ENCODE measurements at places on chromosomes 2 and 18. TPM values are rescaled to one million over a fixed set of nuclear protein-coding genes. Genes with fewer than 3 reads are reported as not detected.
A peak's percentile ranks its signal among the peaks of the same experiment; 100 is the strongest.

TUBA4B gene
- not detected for polyA plus RNA-seq

DNA sequence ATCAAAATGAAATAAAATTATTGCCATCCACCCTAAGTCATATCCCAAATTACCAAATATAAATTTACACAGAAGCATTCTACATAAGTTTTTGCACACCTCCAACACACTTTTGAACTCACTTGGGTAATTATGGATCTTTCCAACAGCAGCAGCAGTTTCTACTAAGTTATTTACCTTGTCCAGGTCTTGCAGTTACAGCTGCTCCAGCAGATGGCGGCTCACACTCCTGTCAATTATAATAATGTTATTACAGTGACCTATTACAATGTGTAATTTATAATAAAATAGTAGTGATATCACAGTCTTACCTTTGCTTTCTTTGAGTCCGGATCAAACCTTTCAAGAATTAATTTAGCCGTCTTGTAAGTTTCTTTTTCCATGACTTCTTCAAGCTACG, 37.9 kb downstream of the LNPK start:
- no peak for DNase-seq
- no peaks in the 10 kb centered on the region for H3K27me3 ChIP-seq
- no peak overlapping the region for H3K4me3 ChIP-seq
- peaks cover 2% of the 10 kb centered on the region for H3K36me3 ChIP-seq
- H3K27ac ChIP-seq, result no peak overlapping the region

DNA sequence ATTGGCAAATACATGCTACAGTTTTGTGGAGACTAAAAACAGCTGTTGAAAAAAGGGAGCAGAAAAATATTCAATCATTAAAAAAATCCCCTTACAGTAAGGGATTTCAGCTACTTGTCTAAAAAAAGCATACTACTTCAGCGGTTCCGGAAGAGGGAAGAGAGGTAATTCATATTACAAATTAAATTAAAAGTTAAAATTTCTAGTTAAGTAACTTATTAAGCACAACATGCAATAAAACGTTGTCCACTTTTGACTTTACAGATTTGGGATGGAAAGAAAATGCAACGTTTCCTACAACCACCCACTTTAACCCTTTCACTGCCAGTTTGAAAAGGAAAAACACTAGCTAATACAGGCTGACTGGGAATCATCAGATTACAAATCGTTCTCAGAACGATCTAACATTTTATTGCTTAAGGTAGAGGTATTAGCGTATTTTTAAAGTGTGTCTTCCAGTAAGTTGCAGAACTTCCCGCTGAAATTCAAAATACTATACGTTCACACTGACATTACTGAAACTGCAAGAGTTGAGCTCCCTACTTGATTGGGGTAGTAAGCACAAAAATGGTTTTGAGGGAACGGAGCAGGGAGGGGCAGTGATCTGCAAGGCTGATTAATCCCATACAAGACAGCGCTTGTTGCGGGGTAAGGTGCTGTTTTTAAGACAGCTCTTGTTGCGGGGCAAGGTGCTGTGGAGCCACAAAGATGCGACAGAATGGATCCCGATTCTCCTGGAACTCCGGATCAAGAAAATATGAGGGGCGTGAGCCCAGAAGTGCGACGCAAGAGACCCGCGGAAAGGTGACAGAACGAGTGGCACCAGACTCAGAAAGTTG, 743 bp downstream of the HADHA start:
- H3K4me3 ChIP-seq, result peak overlapping the region; percentile 91
- no peaks in the 10 kb centered on the region for H3K36me3 ChIP-seq
- DNase-seq, result peak; percentile 21
- H3K27ac ChIP-seq, result peak overlapping the region; percentile 91
- H3K27me3 ChIP-seq, result no peaks in the 10 kb centered on the region
- peaks cover 6% of the 10 kb centered on the region for H3K4me1 ChIP-seq

GRCh38 chr2:21924640-21925285, 801.0 kb downstream of the TDRD15 start:
- no peaks in the 10 kb centered on the region for H3K4me1 ChIP-seq
- H3K36me3 ChIP-seq, result no peaks in the 10 kb centered on the region
- DNase-seq, result peak; percentile 2
- no peak overlapping the region for H3K4me3 ChIP-seq
- H3K27me3 ChIP-seq, result no peaks in the 10 kb centered on the region

ALK gene
- not detected for polyA plus RNA-seq

ZNF385B gene
- not detected for polyA plus RNA-seq

DNA sequence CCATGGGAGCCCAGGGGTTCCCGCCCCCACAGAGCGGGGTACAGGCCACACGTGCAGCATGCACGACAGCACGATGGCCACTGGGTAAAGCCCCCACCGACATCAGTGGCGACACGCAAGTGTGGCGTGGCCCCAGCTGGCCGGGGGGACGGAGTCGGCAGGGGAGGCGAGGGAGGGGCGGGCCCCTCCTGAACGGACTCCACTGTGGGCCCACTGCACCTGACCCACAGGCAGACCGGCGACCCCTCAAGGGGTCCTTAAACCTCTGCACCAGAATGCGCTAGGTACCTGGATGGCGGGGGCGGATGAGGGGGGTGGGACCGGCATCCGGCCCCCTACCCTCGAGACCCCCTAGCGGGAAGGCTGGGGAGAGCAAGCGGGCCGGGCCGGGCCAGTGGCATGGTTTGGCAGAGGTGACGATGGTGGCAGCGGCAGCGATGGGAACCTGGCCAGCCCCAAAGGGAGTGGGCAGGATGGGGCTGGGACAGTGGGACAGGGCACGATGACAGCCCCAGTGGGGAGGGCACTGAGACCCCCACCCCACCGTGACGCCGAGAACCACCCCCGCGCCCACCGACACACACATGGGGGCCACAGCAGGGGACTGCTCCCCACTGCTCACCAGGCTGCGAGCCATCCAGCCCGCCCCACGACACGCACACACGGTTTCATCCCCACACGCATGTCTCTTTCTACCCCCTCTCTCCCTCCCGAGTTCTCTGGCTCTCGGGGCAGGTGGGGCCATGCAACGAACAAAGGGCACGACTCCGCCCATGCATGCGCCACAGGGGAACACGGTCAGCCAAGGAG, 91.9 kb upstream of the ANKRD30BL start:
- no peak overlapping the region for H3K27ac ChIP-seq
- H3K4me3 ChIP-seq, result no peak overlapping the region
- H3K27me3 ChIP-seq, result peaks cover 9% of the 10 kb centered on the region
- no peaks in the 10 kb centered on the region for H3K4me1 ChIP-seq

- no peaks in the 10 kb centered on the region for H3K4me1 ChIP-seq
- peak; percentile 47 for DNase-seq
- no peak overlapping the region for H3K27ac ChIP-seq
- no peak overlapping the region for H3K4me3 ChIP-seq
- no peaks in the 10 kb centered on the region for H3K36me3 ChIP-seq
- no peaks in the 10 kb centered on the region for H3K27me3 ChIP-seq
These were observed 59.6 kb downstream of the SP110 start for GRCh38 chr2:230160112-230160660.

DNA sequence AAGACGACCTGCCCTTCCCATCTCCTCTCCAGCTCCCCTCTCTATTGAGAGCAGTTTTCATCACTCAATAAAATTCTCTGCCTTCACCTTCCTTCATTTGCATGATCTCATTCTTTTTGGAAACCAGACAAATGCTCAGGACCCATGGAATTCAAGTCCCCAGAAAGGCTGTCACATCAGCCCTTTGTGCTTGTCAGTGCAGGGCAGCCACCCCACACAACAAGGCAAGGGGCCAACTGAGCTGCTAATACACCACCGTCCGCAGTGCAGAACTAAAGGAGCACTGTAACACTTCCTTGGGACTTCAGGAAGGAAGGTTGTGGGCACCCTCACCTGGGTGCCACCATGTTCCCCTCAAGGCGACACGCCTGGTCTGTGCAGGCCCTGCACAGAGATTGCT, 26.2 kb downstream of the MCEE start:
- H3K27me3 ChIP-seq, result no peaks in the 10 kb centered on the region
- no peak overlapping the region for H3K27ac ChIP-seq
- H3K4me3 ChIP-seq, result no peak overlapping the region
- no peaks in the 10 kb centered on the region for H3K36me3 ChIP-seq
- no peak for DNase-seq
- H3K4me1 ChIP-seq, result no peaks in the 10 kb centered on the region

SLC20A1 gene
- 93.6 TPM for polyA plus RNA-seq

- DNase-seq, result no peak
- H3K36me3 ChIP-seq, result no peaks in the 10 kb centered on the region
- no peak overlapping the region for H3K4me3 ChIP-seq
- peaks cover 3% of the 10 kb centered on the region for H3K27me3 ChIP-seq
- H3K4me1 ChIP-seq, result 0 out of 2 replicates have a peak, but pooled peaks cover 2% of the 10 kb centered on the region
These were observed 59.3 kb downstream of the ARHGEF33 start for GRCh38 chr2:38948995-38949394.

C2orf66 gene
- polyA plus RNA-seq, result 0.27 TPM

- H3K4me3 ChIP-seq, result no peak overlapping the region
- H3K27ac ChIP-seq, result no peak overlapping the region
- H3K27me3 ChIP-seq, result no peaks in the 10 kb centered on the region
- DNase-seq, result no peak
These were observed 129.9 kb downstream of the MTX2 start for GRCh38 chr2:176399074-176399598.

DNA sequence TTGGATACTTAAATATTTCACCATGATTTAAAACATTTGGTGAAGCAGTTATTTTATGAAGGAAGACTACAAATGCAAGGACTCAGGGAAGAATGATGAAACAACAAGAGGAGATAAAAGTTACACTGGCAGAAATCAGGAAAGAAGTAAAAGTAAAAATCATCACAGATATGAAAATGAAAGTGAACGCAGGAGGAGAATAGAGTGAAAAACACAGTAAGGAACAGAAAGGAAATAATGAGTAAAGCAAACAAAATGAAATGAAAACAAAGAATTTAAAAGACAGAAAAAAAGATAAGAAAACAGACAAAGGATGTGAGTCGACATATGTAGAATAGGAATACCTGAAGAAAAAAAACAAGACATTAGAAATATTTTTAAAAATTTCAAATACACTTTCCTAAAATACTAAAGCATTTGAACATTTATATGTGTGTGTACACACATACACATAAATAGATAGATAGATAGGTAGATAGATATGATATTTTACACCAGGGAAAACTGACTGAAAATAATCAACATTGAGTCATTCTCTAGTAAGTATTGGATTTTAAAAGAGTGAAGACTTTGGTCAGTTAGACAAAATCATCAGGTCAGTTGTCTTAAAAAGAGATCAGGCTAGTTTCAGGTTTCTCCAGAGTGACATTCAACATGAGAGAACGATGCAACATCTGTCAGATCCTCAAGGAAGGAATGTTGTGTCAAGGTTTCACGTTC, 12.1 kb upstream of the KDSR start:
- no peaks in the 10 kb centered on the region for H3K4me1 ChIP-seq
- H3K27me3 ChIP-seq, result no peaks in the 10 kb centered on the region
- DNase-seq, result no peak
- peaks cover 6% of the 10 kb centered on the region for H3K36me3 ChIP-seq
- H3K27ac ChIP-seq, result no peak overlapping the region
- H3K4me3 ChIP-seq, result no peak overlapping the region

DNA sequence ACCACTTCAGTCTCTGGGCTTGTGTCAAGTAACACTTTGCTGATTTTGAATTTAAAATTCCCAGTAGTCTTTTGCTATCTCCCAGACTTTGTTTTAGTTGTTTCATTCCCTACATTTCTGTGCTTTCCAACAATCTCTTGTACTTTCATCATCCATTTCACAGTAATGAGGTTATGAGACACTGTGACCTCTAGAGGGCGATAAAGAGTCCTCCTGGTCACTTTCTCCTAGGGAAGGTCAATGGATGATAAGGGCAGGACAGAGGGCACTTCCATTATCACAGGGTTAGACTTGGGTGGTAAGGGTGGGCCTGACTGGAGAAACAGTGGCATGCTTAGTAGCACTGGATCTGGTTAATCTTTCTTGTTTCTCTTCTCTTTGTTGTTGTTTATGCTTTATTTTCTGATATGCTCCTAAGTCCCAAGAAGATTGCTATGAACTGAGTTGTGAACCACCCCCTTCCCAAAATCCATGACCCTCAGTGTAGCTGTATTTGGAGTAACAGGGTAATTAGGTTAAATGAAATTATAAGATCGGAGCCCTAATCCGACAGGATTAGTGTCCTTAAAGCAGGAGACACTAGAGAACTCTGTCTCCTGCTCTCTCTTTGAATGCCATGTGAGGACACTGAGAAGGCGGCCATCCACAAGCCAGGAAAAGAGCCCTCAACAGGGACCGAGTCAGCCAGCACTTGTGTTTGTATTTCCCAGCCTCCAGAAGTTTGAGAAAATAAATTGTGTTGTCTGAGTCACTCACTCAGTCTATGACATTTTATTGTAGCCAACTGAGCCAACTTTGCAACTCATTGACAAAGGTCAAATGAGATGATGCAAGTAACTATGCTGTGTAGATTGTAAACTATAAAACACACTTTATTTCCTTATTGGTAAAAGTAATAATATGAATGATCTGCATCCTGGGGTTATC, 779.2 kb downstream of the CNTNAP5 start:
- no peaks in the 10 kb centered on the region for H3K4me1 ChIP-seq
- DNase-seq, result peak; percentile 25
- H3K36me3 ChIP-seq, result no peaks in the 10 kb centered on the region
- no peak overlapping the region for H3K4me3 ChIP-seq
- H3K27me3 ChIP-seq, result no peaks in the 10 kb centered on the region

DNA sequence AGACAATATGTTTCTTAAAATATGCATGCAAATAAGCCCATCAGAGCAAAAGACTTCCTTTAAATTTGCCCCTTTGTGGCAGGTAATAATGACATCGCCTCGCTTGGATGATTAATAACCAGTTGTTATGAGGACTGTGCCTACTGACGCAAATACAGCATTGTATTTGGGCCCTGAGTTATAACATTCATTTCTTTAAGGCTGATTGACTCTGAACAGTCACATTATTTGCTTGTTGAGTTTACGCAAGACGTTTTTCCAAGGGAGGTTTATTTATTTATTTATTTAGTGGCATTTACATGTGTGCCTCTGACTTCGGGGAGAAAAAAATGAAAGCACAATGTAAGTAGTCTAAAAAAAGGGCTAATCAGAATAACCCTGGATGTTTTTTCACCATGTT, 88.3 kb downstream of the SLC8A1 start:
- DNase-seq, result peak; percentile 40
- no peaks in the 10 kb centered on the region for H3K27me3 ChIP-seq
- peaks cover 15% of the 10 kb centered on the region for H3K4me1 ChIP-seq
- peak overlapping the region; percentile 69 for H3K27ac ChIP-seq

TTC21B gene
- 8.0 TPM for polyA plus RNA-seq

DNA sequence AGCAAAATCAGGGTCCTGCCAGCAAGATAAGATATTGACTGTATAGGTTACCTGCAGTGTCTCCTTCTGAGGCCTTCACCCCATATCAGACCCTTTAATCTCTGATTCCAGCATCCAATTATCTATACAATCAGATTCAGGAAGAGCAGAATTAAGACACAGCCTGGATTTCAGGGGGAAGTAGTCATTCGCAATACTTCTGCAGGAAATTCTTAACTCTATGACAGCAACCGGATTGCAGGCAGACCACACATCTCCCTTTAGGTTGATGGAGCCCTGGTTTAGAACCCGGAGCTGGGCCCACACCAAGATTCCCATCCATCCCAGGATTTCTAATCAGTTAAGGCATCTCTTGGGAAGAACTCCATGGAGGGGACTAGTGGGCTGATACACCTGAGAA, 9.5 kb downstream of the ARL4C start:
- no peaks in the 10 kb centered on the region for H3K36me3 ChIP-seq
- H3K4me1 ChIP-seq, result no peaks in the 10 kb centered on the region
- H3K4me3 ChIP-seq, result no peak overlapping the region

IL1R1 gene
- 11.3 TPM for polyA plus RNA-seq

ERBB4 gene
- polyA plus RNA-seq, result not detected

GRCh38 chr2:145751629-145752028, 1231.7 kb upstream of the ZEB2 start:
- H3K4me3 ChIP-seq, result no peak overlapping the region
- H3K4me1 ChIP-seq, result peaks cover 12% of the 10 kb centered on the region
- peak overlapping the region; percentile 43 for H3K27ac ChIP-seq
- H3K36me3 ChIP-seq, result no peaks in the 10 kb centered on the region
- no peaks in the 10 kb centered on the region for H3K27me3 ChIP-seq

All from IMR-90 (cell line).